ENCODE measurements at places on chromosomes 7 and 10.

GRCh38 chr10:1186683-1186990 is 130.5 kb downstream of the WDR37 start:
- no peaks in the 10 kb centered on the region for H3K36me3 ChIP-seq
- no peak for DNase-seq
- H3K27ac ChIP-seq: no peak overlapping the region
- no peaks in the 10 kb centered on the region for H3K4me1 ChIP-seq
- no peaks in the 10 kb centered on the region for H3K27me3 ChIP-seq

DNA sequence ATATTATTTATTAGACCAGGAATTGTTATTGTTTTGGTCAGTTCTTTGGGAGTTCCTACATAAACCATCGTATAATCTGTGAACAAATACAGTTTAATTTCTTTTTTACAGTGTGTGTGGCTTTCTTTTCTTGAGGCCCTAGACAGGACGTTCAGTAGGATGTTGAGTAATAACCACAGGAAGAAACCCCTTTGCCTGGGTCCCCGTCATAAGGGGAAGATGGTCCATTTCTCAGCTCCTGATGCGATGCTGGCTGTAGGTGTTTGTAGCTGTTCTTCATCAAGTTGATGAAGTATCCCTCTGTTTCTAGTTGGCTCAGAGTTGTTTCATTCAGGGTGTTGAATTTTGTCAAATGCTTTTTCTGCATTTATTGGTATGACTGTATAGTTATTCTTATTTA is 219.7 kb upstream of the ADARB2 start:
- no peaks in the 10 kb centered on the region for H3K36me3 ChIP-seq
- H3K4me3 ChIP-seq: no peak overlapping the region
- H3K27ac ChIP-seq: no peak overlapping the region

DNA sequence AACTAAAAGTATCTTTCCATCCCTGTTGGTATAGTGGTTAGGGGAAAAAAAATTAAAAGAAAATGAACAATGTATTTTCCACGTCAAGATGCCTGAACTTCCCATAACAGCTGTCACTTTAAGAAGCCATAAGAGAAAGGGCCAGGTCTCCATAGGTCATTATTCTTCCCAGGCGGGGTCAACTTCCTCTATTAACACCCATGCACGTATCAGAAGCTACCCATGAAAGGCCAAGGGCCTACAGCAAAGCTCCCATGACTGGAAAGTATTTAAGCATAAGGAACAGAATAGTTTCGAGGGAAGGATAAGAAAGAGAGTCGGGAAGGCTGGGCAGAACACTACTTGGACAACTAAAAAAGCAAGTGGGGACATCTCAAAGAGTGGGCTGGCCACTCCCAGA is 40.1 kb downstream of the RBM28 start:
- H3K4me3 ChIP-seq: no peak overlapping the region
- H3K27ac ChIP-seq: no peak overlapping the region
- H3K27me3 ChIP-seq: no peaks in the 10 kb centered on the region
- H3K4me1 ChIP-seq: no peaks in the 10 kb centered on the region
- DNase-seq: no peak

- H3K36me3 ChIP-seq: no peaks in the 10 kb centered on the region
- H3K4me3 ChIP-seq: no peak overlapping the region
- no peak for DNase-seq
Observed at GRCh38 chr7:149764481-149765398, 8.6 kb downstream of the ZNF467 start.

DNA sequence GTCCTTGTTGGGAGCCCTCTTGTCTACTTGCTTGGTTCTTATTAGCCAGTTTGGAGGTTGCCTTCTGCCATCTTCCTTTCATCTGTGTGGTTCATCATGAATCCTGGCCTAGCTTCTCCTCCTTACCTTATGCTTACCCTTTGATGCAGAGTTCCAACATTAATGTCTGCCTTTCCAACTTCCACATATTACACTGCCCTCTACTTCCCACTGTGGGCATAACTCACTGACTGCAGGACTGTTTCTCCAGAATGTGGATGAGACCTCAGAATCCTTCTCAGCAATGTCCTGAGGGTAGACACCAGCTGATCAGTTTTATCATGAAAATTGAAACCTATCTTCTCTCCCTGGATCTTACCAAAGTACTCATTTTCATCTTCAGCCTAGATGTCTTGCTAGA is 491.0 kb downstream of the LRMDA start:
- no peaks in the 10 kb centered on the region for H3K27me3 ChIP-seq
- H3K27ac ChIP-seq: no peak overlapping the region
- H3K4me1 ChIP-seq: no peaks in the 10 kb centered on the region
- H3K4me3 ChIP-seq: no peak overlapping the region

DNA sequence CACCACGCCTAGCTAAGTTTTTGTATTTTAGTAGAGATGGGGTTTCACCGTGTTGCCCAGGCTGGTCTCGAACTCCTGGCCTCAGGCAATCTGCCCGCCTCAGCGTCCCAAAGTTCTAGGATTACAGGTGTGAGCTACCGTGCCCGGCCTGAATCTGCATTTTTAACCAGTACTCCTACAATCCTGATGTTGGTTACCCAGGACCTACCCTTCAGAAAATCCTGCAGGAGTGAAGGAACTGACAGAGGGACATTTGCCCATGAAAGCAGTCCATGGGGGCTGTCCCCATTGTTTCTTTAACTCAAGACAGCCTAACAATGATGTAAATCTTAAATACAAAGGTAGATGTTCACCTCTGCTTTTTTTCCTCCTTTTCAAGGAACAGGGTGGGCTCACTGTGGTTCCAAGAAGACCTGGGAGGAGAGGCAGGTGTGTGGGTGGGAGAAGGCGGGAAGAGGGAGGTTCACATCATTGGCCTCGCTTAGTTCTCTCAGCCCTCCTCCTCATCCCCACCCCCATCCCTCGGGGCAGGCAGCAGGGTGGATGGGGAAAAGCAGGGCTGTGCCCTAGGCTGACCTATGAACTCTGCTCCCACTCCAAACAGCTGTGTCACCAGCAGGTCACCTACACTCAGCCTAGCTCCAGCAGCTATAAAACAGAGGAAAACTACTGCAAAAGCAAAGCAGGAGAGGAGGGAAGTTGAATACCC is 13.5 kb downstream of the LRRC20 start:
- H3K27ac ChIP-seq: no peak overlapping the region
- no peak overlapping the region for H3K4me3 ChIP-seq
- DNase-seq: no peak
- H3K36me3 ChIP-seq: no peaks in the 10 kb centered on the region

DNA sequence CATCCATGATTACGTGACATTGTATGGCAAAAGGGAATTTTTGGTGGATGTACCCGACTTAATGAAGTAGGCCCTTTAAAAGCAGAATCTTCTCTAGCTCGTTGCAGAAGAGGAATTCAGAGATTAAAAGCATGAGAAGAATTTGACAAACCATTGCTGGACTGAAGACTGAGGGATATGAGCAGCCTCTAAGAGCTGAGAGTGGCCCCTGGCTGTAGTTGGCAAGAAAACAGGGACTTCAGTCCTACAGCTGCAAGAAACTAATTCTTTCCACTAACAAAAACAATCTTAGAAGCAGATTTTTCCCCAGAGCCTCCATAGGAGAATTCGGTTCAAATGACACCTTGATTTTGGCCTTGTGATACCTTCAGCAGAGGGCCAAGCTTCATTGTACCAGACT is 34.1 kb downstream of the MACC1 start:
- H3K4me3 ChIP-seq: no peak overlapping the region
- no peaks in the 10 kb centered on the region for H3K4me1 ChIP-seq
- no peaks in the 10 kb centered on the region for H3K27me3 ChIP-seq
- no peak for DNase-seq
- H3K36me3 ChIP-seq: no peaks in the 10 kb centered on the region

DNA sequence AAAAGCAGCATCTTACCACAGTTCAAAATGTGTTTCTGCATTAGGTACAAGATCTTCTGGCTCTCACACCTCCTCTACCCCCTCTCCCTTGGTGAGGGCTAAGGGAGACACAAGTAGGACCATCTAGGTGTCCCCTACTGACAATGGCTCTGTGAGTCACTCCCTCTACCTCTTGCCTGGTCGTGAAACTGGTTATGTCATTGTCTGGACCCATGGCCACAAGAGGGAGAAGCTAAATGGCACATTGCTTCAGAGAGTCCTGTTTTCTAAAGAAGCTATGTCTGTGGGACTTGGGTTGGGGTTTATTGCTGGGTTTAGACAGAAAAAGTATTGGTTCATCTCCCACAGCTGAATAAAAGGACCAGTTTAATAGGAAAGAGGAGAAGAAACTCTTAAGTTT is 4.0 kb upstream of the PLXNA4 start:
- no peak overlapping the region for H3K27ac ChIP-seq
- H3K27me3 ChIP-seq: no peaks in the 10 kb centered on the region
- peaks cover 14% of the 10 kb centered on the region for H3K4me1 ChIP-seq
- H3K36me3 ChIP-seq: no peaks in the 10 kb centered on the region

GRCh38 chr10:119849944-119850343 is 22.7 kb downstream of the MCMBP start:
- H3K27me3 ChIP-seq: no peaks in the 10 kb centered on the region
- H3K27ac ChIP-seq: no peak overlapping the region
- no peak for DNase-seq
- no peak overlapping the region for H3K4me3 ChIP-seq
- peaks cover 73% of the 10 kb centered on the region for H3K36me3 ChIP-seq
- no peaks in the 10 kb centered on the region for H3K4me1 ChIP-seq

DNA sequence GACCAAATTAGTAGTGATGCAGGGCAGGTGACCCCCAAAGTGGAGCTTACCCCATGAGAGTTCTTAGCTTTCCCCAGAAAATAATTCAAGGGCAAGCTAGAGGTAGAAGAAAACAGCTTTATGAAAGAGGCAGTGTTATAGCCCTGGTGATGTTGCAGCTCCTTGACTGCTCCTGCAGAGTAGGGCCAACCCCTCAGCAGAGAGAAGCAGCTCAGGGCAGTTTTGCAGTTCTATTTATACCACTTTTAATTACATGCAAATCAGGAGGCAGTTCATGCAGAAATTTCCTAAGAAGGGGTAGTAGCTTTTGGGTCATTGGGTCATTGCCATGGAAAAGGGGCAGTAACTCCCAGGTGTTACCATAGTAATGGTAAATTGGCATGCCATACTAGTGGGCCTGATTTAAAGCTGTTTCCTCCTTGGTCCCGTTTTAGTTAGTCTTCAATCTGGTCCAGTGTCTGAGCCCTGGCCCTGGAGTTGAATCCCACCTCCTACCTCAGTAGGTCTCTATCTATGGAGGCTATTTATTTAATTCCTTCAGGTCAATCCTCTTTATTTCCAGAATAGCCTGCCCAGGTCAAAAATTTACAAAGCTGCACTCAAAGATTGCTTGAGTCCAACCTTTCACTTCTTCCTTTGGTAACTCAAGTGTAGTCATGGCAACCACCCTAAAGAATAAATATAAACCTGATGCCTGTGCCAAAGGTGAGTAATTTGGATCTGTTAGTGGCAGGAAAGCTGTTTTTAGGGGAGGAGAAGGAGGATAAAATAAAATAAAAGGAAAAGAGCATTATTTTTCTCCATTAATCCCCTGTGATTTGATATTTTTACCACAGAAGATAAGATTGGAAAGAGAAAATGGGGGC is 29.5 kb downstream of the PLXDC2 start:
- H3K4me1 ChIP-seq: peaks cover 10% of the 10 kb centered on the region
- H3K4me3 ChIP-seq: no peak overlapping the region
- no peaks in the 10 kb centered on the region for H3K27me3 ChIP-seq
- H3K27ac ChIP-seq: no peak overlapping the region
- no peak for DNase-seq

DNA sequence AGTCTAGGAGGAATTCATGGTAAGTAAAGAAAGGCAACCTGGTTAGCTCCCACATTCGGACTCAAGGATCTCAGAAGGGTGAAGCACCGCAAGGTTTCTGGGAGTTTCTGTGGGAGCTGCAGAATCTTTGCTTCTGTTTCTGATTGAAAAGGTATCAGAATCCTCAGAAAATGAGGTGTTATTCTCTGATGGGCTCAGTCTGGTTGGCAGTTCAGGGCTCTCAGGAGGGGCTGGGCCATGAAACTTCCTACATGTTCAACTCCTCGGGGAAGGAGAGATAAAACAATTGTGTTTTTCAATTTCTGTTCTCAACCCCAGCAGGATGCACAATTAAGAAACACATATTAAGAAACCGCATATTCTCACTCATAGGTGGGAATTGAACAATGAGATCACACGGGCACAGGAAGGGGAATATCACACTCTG is 9.1 kb downstream of the OR2A7 start:
- H3K4me1 ChIP-seq: no peaks in the 10 kb centered on the region
- H3K36me3 ChIP-seq: no peaks in the 10 kb centered on the region
- DNase-seq: peak; percentile 49
- H3K4me3 ChIP-seq: no peak overlapping the region
- no peak overlapping the region for H3K27ac ChIP-seq
- no peaks in the 10 kb centered on the region for H3K27me3 ChIP-seq

DNA sequence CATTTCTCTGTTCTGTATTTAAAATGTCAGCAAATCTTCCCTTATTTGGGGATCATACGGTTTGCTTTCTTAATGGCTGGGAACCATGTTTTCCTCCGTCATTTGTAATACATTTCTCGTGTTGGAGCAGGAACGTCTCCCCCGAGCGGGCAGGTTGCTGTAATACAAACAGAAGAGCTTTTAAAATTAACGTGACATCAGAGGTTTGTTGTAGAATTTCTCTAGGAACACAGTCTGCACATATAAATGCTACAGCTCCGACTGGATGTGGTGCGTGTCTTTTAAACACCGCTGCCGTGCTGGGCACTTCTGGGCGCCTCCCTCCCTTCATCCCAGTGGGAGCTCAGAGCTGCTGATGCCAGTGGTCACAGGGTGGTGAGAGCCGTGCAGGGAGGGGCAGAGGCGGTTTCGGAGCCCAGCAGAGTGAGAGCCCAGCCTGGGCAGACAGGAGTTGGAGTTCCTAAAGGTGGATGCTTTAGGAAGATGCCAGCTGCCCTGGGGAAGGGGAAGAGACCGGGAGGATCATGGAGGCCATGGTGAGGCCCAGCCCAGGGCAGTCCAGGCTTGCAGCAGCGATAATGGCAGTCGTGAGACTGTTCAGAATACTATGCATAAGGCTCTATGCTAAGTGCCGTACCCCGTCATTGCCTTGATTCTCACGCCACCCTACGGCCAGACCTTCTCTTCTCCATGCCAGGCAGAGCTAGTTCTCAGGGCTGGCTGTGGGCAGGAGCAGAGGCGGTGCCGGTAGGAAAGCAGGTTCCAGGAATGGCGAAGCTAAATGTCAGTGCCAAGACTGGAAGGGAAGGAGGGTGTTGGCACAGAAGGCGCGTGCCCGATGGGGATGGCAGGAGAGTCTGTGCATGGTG is 96.2 kb downstream of the GLRX3 start:
- no peak overlapping the region for H3K27ac ChIP-seq
- H3K4me3 ChIP-seq: no peak overlapping the region
- no peaks in the 10 kb centered on the region for H3K36me3 ChIP-seq
- H3K4me1 ChIP-seq: no peaks in the 10 kb centered on the region
- peak; percentile 61 for DNase-seq

GRCh38 chr7:128795129-128795528 is 3.4 kb downstream of the CCDC136 start:
- H3K4me3 ChIP-seq: no peak overlapping the region
- no peaks in the 10 kb centered on the region for H3K27me3 ChIP-seq
- H3K36me3 ChIP-seq: no peaks in the 10 kb centered on the region
- DNase-seq: no peak

- no peak overlapping the region for H3K4me3 ChIP-seq
- H3K36me3 ChIP-seq: no peaks in the 10 kb centered on the region
- H3K4me1 ChIP-seq: peaks cover 35% of the 10 kb centered on the region
- DNase-seq: no peak
Observed at GRCh38 chr7:28999427-28999826, 41.3 kb upstream of the TRIL start.

GRCh38 chr10:99610221-99610620 is 10.0 kb downstream of the SLC25A28 start:
- no peak for DNase-seq
- H3K27me3 ChIP-seq: no peaks in the 10 kb centered on the region
- H3K4me1 ChIP-seq: peaks cover 16% of the 10 kb centered on the region
- H3K36me3 ChIP-seq: no peaks in the 10 kb centered on the region
- H3K4me3 ChIP-seq: no peak overlapping the region
- no peak overlapping the region for H3K27ac ChIP-seq

GRCh38 chr7:47905076-47905920 is 43.0 kb downstream of the PKD1L1 start:
- no peak overlapping the region for H3K4me3 ChIP-seq
- DNase-seq: no peak
- no peaks in the 10 kb centered on the region for H3K36me3 ChIP-seq

All from vagina (tissue), 2 donors.